Mesenteric fat pad (tissue), 1 donor: ENCODE measurements at places on chromosomes 6 and 20. TPM values are rescaled to one million over a fixed set of nuclear protein-coding genes. Genes with fewer than 3 reads are reported as not detected.

Gene PTCRA
- not detected for total RNA-seq

Gene MACROD2
- 3.8 TPM for total RNA-seq

Gene SLC17A2
- total RNA-seq: not detected

Gene TTLL9
- 0.13 TPM for total RNA-seq

Gene GSTA5
- not detected for total RNA-seq

Gene HSPA12B
- 28.0 TPM for total RNA-seq

Gene PLCB4
- total RNA-seq: 5.3 TPM
